Nucleus accumbens (tissue), 56 donors: ENCODE measurements at places on chromosomes 12 and 14.

DNA sequence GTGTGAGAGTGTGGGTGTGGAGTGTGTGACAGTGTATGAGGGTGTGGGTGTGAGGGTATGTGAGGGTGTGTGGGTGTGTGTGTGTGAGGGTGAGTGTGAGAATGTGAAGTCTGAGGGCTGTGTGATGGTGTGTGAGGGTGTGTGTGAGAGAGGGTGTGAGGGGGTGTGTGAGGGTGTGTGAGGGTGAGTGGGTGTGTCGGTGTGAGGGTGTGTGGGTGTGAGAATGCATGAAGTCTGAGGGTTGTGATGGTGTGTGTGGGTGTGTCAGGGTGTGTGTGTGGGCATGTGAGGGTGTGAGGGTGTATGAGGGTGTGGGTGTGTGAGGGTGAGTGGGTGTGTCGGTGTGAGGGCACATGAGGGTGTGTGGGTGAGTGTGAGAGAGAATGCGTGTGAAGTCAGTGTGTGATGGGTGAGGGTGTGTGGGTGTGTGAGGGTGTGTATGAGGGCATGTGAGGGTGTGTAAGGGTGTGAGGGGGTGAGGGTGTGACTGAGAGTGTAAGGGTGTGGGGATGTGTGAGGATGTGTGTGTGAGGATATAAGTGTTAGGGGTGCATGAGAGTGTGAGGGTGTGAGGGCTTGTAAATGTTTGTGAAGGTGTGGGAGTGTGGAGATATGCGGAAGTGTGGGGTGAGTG is 36.4 kb downstream of the TMEM121 start:
- no peak for DNase-seq

DNA sequence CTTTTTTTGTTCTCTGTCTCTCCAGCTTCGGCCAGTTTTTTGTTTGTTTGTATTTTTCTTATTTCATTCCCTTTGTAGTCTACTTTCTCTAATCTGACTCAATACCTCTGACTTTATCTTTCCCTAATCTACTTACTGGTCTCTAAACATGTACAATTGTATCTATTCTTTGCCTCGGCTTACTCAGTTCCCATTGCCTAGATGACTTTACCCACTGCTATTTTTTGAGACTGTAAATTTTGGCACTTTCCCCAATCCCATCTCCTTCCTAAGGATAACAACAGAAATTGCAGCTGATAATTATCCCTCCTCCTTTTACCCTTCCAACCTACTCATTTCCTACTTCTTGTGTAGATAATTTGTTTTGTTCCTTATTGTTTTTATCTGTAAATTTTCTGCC is 511.1 kb downstream of the RPL10L start:
- DNase-seq, result no peak

DNA sequence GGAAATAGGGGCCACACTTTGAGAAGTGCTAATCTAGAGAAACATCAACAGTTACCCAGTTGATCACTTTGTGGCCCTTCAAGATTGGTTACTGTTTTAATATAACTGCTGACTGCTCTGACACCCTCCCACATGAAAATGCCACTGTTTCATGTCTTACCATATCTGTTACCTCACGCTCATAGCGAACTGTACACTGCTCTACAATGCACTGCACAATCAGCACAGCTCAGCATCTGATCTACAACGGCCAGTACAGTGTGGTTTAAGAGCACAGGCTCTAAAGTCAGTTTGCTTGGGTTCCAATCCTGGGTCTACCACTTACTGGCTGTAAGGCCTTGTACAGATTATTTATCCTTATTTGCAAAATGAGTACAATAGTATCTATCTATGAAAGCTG is 39.1 kb downstream of the SPPL3 start:
- DNase-seq, result no peak

GRCh38 chr14:64880221-64881121 is 764 bp upstream of the SPTB start:
- DNase-seq, result peak; percentile 64

- no peak for DNase-seq
These were observed 46.4 kb upstream of the RTRAF start for GRCh38 chr14:51942971-51943370.
